NCI-H1105 (cell line): ENCODE measurements at places on chromosomes 2 and 18.

GRCh38 chr2:204024503-204024902 lies 87.9 kb downstream of the ICOS start:
- peak; percentile 44 for DNase-seq

GRCh38 chr2:223949241-223949840 lies 4.2 kb upstream of the WDFY1 start:
- DNase-seq = no peak

DNA sequence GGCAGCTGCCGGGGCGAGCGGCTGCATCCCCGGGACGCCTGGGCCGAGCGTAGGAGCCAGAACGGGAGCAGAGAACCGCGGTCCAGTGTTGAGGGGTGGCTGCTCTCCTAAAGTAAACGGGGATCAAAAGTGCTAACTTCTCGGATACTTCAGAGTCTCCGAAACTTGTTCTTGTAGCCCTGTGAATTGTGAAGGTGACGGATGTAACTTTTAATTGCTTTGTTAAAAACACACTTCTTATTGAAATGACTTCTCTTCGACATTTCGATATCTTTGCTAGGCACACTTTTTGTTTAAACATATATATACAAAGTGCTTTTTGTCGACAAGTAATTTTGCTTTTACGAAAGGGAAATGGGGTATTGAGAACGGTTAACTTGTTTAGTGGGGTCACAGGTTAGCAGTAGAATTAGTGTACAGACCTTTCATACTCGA lies 540 bp downstream of the ATP9B start:
- no peak for DNase-seq

DNA sequence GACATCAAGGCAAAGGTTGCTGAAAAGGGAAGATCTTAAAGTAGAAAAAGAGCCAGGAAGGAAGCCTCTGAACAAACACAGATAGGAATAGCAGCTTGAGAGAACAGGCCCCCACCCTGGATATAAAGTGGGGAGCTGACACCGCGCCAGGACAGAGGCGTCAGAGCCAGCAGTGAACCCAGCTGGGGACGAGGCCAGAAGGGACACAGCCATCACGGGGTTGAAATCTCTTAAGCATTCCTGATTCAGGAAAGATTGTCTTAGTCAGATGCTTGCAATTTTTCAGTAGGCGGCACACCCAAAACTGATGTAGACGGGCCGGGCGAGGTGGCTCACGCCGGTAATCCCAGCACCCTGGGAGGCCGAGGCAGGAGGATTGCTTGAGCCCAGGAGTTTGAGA lies 93.8 kb upstream of the PHLPP1 start:
- no peak for DNase-seq

GRCh38 chr2:42964439-42965083 lies 172.2 kb upstream of the HAAO start:
- DNase-seq = no peak

GRCh38 chr2:16392647-16393499 lies 272.8 kb downstream of the CYRIA start:
- DNase-seq = peak; percentile 39

- DNase-seq = no peak
Observed at GRCh38 chr2:21910832-21911507, 787.2 kb downstream of the TDRD15 start.

- DNase-seq = no peak
Observed at GRCh38 chr18:45237343-45238098, 377.8 kb upstream of the SLC14A2 start.

DNA sequence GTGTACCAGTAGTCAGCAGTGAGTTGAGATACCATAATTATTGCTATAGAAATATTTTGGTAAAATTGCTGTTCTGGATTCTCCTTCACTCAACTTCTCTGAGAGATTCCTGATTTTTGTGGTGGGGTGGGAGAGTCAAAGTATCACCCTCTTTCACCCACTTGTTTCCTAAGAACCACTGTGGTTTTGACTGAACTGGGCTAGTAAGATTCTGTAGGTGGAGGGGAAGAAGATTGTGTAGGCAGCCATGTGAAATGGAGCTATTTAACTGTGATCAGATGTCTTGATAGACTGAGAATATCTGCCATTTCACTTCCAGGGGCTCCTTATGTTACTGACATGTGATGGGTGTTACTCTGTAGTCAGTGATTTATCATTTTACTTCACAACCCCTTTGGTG lies 45.3 kb downstream of the BIRC6 start:
- no peak for DNase-seq
